Chondrocyte (in vitro differentiated cells): ENCODE measurements at places on chromosomes 3 and 15. TPM values are rescaled to one million over a fixed set of nuclear protein-coding genes. Genes with fewer than 3 reads are reported as not detected.

- H3K27ac ChIP-seq = no peak overlapping the region
- peaks cover 9% of the 10 kb centered on the region for H3K4me1 ChIP-seq
- no peaks in the 10 kb centered on the region for H3K27me3 ChIP-seq
- no peaks in the 10 kb centered on the region for H3K36me3 ChIP-seq
These were observed 56.6 kb downstream of the ANP32A start for GRCh38 chr15:68764090-68764489.

GRCh38 chr15:49383266-49383665 is 39.8 kb upstream of the FGF7 start:
- H3K27me3 ChIP-seq = peaks cover 7% of the 10 kb centered on the region
- no peak overlapping the region for H3K4me3 ChIP-seq
- no peak for DNase-seq
- H3K4me1 ChIP-seq = no peaks in the 10 kb centered on the region

GRCh38 chr3:62142331-62143085 is 230.8 kb downstream of the FEZF2 start:
- H3K27me3 ChIP-seq = no peaks in the 10 kb centered on the region
- no peak overlapping the region for H3K27ac ChIP-seq
- no peak overlapping the region for H3K4me3 ChIP-seq
- no peak for DNase-seq
- H3K4me1 ChIP-seq = peaks cover 8% of the 10 kb centered on the region
- peaks cover 7% of the 10 kb centered on the region for H3K36me3 ChIP-seq

- H3K4me3 ChIP-seq = no peak overlapping the region
- DNase-seq = no peak
- H3K27me3 ChIP-seq = no peaks in the 10 kb centered on the region
- peaks cover under 1% of the 10 kb centered on the region for H3K4me1 ChIP-seq
- H3K36me3 ChIP-seq = no peaks in the 10 kb centered on the region
These were observed 16.5 kb upstream of the CYP11A1 start for GRCh38 chr15:74383695-74384565.

The RPP25 gene
- total RNA-seq = 12.2 to 17.8 TPM (median 17.7 TPM) in 3 replicates

- H3K36me3 ChIP-seq = no peaks in the 10 kb centered on the region
- no peak for DNase-seq
- H3K27ac ChIP-seq = no peak overlapping the region
- no peak overlapping the region for H3K4me3 ChIP-seq
- peaks cover 47% of the 10 kb centered on the region for H3K27me3 ChIP-seq
These were observed 19.4 kb upstream of the IQCF6 start for GRCh38 chr3:51798411-51798963.

GRCh38 chr15:57727031-57727430 is 20.5 kb downstream of the POLR2M start:
- H3K4me3 ChIP-seq = no peak overlapping the region
- no peaks in the 10 kb centered on the region for H3K27me3 ChIP-seq
- peaks cover 3% of the 10 kb centered on the region for H3K36me3 ChIP-seq
- H3K27ac ChIP-seq = no peak overlapping the region
- DNase-seq = no peak

- H3K36me3 ChIP-seq = no peaks in the 10 kb centered on the region
- peaks cover 22% of the 10 kb centered on the region for H3K4me1 ChIP-seq
- H3K27me3 ChIP-seq = no peaks in the 10 kb centered on the region
- no peak overlapping the region for H3K4me3 ChIP-seq
These were observed 170.9 kb downstream of the PLCL2 start for GRCh38 chr3:17055374-17056276.

DNA sequence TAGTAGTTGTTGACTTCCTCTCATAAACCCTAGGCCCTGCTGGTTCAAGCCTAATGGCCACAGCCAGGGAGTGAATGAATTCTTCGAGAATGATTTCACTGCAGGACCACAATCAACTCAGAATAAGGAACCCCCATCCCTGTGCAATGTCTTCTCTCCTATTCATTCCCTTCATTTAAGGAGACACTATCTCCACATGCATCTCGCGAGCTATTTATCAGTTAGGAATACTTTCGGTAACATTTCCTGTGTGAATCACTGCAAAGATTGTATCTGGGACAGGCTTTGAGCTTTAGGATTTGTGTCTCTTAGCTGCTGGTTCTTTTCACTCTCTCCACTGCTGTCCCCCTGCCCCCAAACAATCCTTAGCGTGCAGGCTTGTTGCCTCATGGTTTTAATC is 94.4 kb downstream of the MYLK start:
- no peak overlapping the region for H3K4me3 ChIP-seq
- DNase-seq = no peak
- H3K27me3 ChIP-seq = no peaks in the 10 kb centered on the region
- peaks cover 2% of the 10 kb centered on the region for H3K36me3 ChIP-seq
- H3K4me1 ChIP-seq = peaks cover 40% of the 10 kb centered on the region

- peaks cover 58% of the 10 kb centered on the region for H3K36me3 ChIP-seq
- H3K4me3 ChIP-seq = no peak overlapping the region
- DNase-seq = no peak
- H3K4me1 ChIP-seq = no peaks in the 10 kb centered on the region
- H3K27me3 ChIP-seq = no peaks in the 10 kb centered on the region
- H3K27ac ChIP-seq = no peak overlapping the region
These were observed 21.4 kb downstream of the XPC start for GRCh38 chr3:14156843-14157561.

The TM4SF18 gene
- total RNA-seq = 0.20 to 1.4 TPM in 2 of 3 replicates, not detected in the other

DNA sequence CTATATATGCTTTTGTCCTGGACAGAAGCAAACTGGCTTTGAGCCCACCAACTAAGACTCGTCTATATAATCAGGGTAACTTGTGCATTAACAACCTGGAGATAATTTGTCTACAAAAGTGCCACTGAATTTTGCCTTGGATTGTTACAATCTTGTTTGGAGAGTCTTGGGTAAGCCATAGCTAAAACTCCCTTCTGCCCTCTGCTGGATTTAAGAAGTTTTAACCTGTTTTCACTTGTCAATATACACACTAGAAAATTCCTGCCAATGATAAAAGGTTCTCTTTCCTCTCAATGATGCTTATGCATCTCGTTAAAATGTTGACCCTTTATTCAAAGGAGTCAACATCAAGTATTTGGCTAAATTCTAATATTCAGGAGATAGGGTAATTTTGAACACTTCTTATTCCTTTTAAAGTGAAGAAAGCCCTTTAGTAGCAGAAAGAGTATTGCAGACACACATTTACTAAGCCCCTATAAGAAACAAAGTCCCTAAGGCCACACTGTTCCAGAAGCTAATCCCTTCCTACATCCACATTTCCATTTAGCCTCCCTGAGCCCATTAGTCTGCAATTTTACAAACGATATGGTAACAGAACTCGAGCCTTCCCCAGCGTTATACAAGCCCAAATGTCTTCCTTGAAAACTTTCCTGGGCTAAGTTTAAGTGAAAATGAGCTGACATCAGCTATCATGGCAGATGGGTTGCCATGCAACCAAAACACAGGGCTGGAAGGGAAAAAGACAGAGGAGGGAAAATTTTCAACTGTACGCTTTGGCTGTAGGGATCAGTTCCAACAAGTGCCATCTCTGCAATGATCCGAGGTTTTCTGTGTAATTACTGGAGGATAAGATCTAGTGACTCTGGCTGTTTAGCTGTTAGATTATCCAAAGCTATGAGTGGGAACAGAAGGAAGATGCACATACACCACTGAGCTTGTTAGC is 75.9 kb upstream of the FGF12 start:
- H3K27me3 ChIP-seq = no peaks in the 10 kb centered on the region
- H3K36me3 ChIP-seq = peaks cover 6% of the 10 kb centered on the region
- H3K4me1 ChIP-seq = no peaks in the 10 kb centered on the region
- no peak for DNase-seq
- H3K27ac ChIP-seq = no peak overlapping the region
- H3K4me3 ChIP-seq = no peak overlapping the region

The UBAP1L gene
- total RNA-seq = 2.3 to 4.8 TPM (median 2.5 TPM) in 3 replicates
